Hindlimb muscle (tissue), 1 donor: ENCODE measurements at places on chromosomes 12 and 14. TPM values are rescaled to one million over a fixed set of nuclear protein-coding genes. Genes with fewer than 3 reads are reported as not detected.

PTCSC3 gene
- not detected for polyA plus RNA-seq

RBMS2 gene
- polyA plus RNA-seq = 17.8 TPM

SLC17A8 gene
- 0.19 TPM for polyA plus RNA-seq

GRCh38 chr12:106239951-106240335 is 7.9 kb downstream of the CKAP4 start:
- no peak for DNase-seq

DNA sequence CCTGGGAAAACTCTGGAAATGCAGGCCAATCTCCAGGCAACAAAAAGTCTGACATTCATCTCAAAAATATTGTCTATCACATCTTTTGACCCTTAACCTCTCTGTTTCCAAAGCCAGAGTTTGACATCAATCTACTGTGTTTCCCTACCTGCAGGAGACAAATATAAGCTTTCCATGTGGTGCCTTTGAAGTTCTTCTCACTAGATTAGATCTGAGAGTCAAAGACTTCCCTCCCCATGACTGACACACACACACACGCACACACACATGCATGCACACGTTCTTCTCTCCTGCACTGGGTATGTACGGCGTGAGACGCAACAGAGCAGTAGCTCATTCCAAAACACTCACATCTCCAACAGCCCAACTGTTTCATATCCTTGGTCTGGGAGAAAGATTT is 8.1 kb upstream of the ITPR2 start:
- no peak for DNase-seq

GRCh38 chr12:109835827-109836226 is 2.6 kb upstream of the TRPV4 start:
- DNase-seq = no peak

DNA sequence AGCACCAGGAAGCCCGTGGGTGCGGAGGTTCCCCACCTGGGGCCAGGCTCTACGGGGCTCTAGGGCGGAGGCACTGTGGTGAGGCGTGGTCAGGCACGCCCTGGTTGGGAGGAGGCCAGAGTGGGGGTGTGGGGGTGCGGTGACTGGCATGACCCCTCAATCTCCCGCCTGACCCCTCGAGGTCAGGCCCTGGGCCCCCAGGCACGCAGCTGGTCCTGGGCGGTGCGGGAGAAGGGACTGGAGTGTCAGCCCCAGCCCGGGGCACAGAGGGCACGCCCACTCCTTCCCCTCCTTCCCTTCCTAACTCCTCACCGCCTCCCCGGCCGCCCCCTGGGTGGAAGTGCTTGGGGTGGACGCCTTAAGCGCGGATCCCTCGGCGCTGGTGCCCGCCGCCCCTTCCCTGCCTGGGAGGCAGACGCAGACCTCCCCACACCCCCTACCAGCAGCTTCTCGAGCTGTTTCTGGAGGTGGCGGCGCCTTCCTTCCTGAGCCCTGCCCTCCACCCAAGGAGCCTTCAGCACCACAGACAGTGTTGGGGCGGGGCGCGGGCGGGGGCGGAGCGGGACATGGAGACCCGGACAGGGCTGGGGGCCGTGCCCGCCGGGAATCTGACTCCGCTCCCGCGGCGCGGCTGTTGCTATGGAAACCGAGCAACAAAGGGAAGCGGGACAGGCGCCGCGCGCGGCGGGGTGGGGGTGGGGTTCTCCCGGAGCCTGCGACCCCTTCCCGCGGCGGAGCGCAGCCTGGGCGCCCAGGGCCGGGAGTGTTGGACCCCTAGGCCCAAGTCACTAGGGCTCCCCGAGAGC is 741 bp upstream of the CRIP2 start:
- DNase-seq = peak; percentile 78

DNA sequence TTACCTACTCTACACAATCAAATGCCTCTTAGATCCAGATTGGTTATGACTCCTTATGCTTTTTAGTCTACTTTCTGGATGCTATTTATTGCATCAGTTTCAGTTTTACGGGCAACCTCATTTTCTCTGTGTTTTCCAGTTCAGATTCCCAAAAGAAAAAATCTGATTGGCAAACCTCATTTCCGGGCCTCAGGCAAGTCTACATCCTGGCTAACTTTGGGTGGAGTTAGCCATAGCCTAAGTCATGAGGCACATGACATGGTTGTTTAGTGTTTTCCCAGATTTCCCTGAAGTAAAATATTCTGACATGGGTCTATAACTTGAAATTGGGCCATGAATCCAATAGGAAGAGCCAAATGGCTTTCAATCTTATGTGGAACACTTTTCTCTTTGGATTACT is 339.7 kb downstream of the NUAK1 start:
- DNase-seq = no peak

DNA sequence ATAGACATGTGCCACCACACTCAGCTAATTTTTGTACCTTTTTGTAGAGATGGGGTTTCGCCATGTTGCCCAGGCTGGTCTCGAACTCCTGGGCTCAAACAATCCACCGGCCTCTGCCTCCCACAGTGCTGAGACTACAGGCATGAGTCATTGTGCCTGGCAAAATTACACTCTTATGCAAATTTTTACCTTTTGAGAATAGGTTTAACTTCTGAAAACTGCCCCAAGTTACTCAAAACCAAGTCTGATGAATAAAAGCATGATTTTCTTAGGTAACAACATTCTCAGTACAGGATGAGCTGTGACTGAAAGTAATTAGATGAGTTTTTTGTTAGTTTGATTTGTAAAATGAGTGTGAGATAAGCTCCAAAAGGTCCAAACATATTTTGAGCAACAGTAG is 166.0 kb downstream of the RPS29 start:
- DNase-seq = no peak

- DNase-seq = no peak
Observed at GRCh38 chr14:104159990-104160389, 21.6 kb downstream of the KIF26A start.

DNA sequence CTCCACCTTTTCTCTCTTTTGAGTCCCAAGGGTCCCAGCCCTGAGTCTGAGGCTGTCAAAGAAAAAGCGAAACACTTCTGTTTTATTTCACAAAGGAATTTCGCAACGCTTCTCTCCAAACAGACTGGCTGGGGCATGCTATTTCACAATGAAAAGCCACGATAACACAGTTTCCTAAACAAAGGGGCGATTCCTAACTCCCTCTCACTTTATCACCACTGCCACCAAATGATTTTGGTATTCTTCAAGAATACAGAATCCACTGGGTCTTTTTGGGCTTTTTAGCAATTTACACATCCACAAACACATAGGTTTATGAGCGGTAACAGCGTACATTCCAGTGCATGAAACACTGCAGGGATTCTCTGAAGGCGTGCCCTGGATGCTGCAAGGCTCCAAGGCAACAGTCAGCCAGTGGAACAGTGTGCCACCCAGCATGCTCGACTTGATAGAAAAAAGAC is 161.2 kb downstream of the DAD1 start:
- no peak for DNase-seq

GRCh38 chr12:89695830-89696229 is 12.8 kb downstream of the ATP2B1 start:
- no peak for DNase-seq

GRCh38 chr14:72557671-72558070 is 336.2 kb downstream of the DPF3 start:
- no peak for DNase-seq

- DNase-seq = no peak
Observed at GRCh38 chr12:93109551-93110203, 180.6 kb upstream of the EEA1 start.

- no peak for DNase-seq
Observed at GRCh38 chr12:65330331-65330730, 51.8 kb downstream of the MSRB3 start.

GRCh38 chr12:43884683-43885410 is 49.0 kb downstream of the TMEM117 start:
- no peak for DNase-seq

- no peak for DNase-seq
Observed at GRCh38 chr12:13293096-13293495, 96.6 kb downstream of the EMP1 start.
